ENCODE measurements at places on chromosomes 3 and 15. TPM values are rescaled to one million over a fixed set of nuclear protein-coding genes. Genes with fewer than 3 reads are reported as not detected.

Gene NR1I2
- 1.4 TPM for total RNA-seq

Gene CLRN1
- total RNA-seq, result not detected

Gene CPEB1
- 1.1 TPM for total RNA-seq

Gene IMPG2
- 0.12 TPM for total RNA-seq

Gene GMPPB
- total RNA-seq, result 43.6 TPM

Gene NANOGP8
- total RNA-seq, result not detected

Gene SENP2
- total RNA-seq, result 35.2 TPM

Gene TATDN2
- 48.5 TPM for total RNA-seq

Gene ISG20
- total RNA-seq, result 110 TPM

Gene PCLAF
- total RNA-seq, result 134 TPM

Gene CALML4
- total RNA-seq, result 5.4 TPM

Gene SOX14
- total RNA-seq, result not detected

DNA sequence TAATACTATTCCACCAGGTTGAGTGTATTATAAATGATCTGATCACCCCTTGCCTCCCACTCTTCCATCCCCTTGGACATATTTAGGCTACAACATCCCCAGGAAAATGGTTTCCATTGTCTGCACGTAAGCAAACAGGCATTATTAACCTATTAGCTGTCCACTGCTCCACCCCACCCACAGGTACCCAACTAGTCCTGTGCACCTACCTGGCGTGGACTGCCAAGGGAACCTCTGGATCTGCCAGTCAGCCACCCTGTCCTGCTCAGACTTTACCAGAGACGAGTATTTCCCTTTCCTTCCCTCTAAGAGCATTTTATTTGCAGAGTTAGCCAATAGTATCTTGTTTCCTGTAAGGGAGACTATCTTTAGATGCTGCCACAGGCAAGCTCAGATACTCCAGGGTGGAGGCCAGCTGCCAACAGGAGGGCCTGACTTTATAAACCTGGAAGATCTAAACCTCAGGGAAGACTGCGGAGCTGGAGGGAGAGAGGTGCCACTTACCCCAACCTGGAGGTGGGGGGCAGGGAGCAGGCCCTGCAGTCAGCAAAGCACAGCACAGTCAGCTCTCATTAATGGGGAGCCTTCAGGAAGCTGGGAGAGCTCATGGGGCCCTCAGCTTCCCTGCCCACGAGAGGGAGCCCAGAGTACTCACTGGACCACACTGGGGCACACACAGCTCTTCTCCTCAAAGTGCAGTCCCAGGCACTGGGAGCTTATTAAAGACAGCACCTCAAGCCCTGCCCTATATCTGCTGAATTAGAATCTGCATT lies at the start of gene CX3CR1:
Gene CX3CR1 (minus strand): TSS at position 292 of the 773 bp plus-strand sequence. CDS start 13,527 bp downstream, outside the sequence.
- peaks cover 6% of the 10 kb centered on the region for H3K27me3 ChIP-seq
- H3K27ac ChIP-seq, result no peak within 1 kb of the TSS
- H3K4me1 ChIP-seq, result peaks cover 13% of the 10 kb centered on the region
- H3K4me3 ChIP-seq, result no peak within 1 kb of the TSS
- no peak for DNase-seq

GRCh38 chr15:80241508-80241907 lies 10.5 kb downstream of the CTXND1 start:
- no peak overlapping the region for H3K27ac ChIP-seq
- peaks cover 16% of the 10 kb centered on the region for H3K27me3 ChIP-seq
- no peaks in the 10 kb centered on the region for H3K4me1 ChIP-seq
- no peak for DNase-seq

DNA sequence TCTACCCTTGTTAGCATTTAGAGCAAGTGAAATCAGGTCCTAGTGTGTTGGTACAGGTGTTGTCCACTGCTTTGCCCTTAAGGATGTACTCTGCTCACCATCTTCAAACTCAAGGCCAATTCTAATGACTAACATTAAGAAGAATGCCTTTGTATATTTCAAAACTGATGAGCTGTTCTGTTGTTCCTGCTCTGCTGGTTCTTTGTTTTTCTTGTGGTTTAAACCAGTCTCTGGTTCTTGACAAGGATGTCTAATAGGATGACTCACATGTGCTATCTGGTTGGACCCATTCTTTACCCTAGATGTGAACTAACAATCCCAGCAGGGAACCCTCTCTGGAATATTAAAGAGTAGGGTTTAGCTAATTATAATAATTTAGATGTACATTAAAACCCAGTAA lies 17.3 kb downstream of the ABHD5 start:
- H3K4me3 ChIP-seq, result no peak overlapping the region
- H3K27ac ChIP-seq, result no peak overlapping the region
- no peaks in the 10 kb centered on the region for H3K27me3 ChIP-seq
- H3K36me3 ChIP-seq, result peaks cover 22% of the 10 kb centered on the region
- peaks cover 10% of the 10 kb centered on the region for H3K4me1 ChIP-seq

DNA sequence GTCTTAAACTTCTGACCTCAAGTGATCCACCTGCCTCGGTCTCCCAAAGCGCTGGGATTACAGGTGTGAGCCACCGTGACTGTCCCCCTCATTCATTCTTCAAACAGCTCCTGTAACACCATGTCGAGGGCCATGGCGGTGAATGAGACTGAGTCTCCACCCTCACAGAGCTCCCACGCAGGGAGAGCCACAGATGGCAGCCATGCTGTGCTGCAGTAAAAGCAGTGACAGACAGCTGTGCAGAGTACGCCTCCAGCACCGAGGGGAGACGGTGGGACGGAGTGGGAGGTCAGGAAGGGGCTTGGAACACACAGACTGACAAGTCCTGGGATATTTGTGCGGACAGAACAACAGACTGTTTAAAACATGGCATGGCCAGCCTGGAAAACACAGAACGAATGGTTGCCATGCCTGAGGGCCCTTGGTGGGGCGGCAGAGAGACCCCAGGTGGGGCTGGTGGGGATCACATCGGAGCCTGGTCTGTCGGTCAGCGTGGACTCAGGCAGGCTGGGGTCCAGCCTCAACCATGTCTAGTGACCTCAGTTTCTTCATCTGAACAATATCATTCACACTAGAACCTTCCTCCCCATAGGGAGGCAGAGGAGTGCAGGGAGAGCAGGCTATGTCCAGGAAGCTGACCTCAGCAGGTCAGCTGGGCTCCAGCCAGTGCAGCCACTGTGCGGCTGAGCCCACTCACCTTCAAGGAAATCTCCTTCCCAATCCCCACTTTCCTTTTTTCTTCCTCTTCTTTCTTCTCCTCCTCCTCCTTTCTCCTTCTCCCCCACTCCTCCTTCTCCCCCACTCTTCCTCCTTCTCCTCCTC lies 20.6 kb upstream of the LCTL start:
- DNase-seq, result no peak
- H3K4me3 ChIP-seq, result no peak overlapping the region
- peaks cover 8% of the 10 kb centered on the region for H3K27me3 ChIP-seq
- H3K36me3 ChIP-seq, result no peaks in the 10 kb centered on the region
- H3K27ac ChIP-seq, result no peak overlapping the region

DNA sequence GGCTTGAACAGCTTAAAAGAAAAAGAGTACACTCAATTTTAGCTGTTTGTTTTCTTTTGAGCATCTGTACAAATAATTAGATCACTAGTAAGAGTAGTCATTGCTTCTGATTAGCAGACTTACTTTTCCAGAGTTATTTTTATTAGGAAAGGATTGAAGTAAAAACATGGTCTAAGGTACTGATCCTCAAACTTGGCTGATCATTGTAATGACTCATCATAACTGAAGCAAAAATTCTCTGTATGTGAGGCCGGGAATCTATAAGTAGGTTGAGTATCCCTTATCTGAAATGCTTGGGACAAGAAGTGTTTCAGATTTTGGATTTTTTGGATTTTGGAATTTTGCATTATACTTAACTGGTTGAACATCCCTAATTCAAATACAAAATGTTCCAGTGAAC lies 12.4 kb downstream of the NMD3 start:
- H3K36me3 ChIP-seq, result peaks cover 22% of the 10 kb centered on the region
- no peak overlapping the region for H3K27ac ChIP-seq
- H3K27me3 ChIP-seq, result no peaks in the 10 kb centered on the region
- H3K4me3 ChIP-seq, result no peak overlapping the region
- H3K4me1 ChIP-seq, result peaks cover 8% of the 10 kb centered on the region
- no peak for DNase-seq

GRCh38 chr3:39911465-39912309 lies 102.3 kb downstream of the MYRIP start:
- no peaks in the 10 kb centered on the region for H3K36me3 ChIP-seq
- peaks cover 8% of the 10 kb centered on the region for H3K27me3 ChIP-seq
- no peaks in the 10 kb centered on the region for H3K4me1 ChIP-seq
- DNase-seq, result no peak
- no peak overlapping the region for H3K4me3 ChIP-seq

- peaks cover 6% of the 10 kb centered on the region for H3K27me3 ChIP-seq
- peaks cover 24% of the 10 kb centered on the region for H3K4me1 ChIP-seq
- peaks cover 5% of the 10 kb centered on the region for H3K36me3 ChIP-seq
- no peak overlapping the region for H3K4me3 ChIP-seq
- no peak overlapping the region for H3K27ac ChIP-seq
- DNase-seq, result no peak
Observed at GRCh38 chr15:68833700-68834331, 13.1 kb upstream of the ANP32A start.

- no peak overlapping the region for H3K27ac ChIP-seq
- no peaks in the 10 kb centered on the region for H3K36me3 ChIP-seq
- H3K4me1 ChIP-seq, result peaks cover 11% of the 10 kb centered on the region
- no peak for DNase-seq
Observed at GRCh38 chr3:58175187-58175436, 35.7 kb downstream of the DNASE1L3 start.

DNA sequence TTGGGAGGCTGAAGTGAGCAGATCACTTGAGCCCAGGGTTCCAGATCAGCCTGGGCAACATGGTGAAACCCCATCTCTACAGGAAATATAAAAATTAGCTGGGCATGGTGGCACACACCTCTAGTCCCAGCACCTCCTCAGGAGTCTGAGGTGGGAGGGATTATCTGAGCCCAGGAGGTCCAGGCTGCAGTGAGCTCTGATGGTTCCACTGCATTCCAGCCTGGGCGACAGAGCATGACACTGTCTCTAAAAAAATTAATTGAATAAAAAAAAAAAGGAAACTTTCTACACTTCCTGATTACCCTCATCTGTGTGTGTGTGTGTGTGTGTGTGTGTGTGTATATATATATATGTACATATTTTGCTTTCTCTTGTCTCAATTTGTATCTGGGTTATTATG lies 31.4 kb downstream of the DIPK2A start:
- H3K27me3 ChIP-seq, result no peaks in the 10 kb centered on the region
- no peak overlapping the region for H3K27ac ChIP-seq
- H3K4me3 ChIP-seq, result no peak overlapping the region
- H3K4me1 ChIP-seq, result no peaks in the 10 kb centered on the region
- DNase-seq, result no peak

DNA sequence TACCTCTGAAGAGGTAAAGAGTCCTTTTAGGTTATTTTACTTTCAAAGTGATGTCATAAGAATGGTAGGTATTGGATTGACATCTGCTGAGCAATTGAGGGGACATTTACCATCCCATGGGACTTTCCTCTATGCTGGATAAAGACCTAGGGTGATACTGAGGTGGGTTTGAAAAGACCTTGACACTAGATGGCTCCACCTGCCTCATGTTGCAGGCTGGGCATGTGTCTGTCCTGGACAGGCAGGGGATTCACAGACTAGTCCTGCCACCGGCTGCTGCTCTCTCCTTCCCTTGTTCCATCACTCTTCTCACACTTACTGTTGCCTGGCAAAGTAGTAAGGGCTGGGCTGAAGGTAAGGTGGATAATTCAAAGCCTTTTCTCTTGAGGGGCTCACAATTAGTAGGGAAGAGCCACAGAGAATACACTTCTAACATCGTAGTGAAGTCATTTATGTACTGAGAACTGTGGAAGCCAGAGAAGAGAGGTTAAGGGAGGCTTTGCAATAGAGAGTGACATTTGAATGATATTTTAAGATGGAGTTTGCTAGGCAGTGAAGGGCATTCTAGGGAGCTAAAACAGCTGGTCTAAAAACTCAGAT lies 27.7 kb downstream of the TRAK1 start:
- H3K4me1 ChIP-seq, result peaks cover 22% of the 10 kb centered on the region
- H3K36me3 ChIP-seq, result no peaks in the 10 kb centered on the region
- no peak for DNase-seq
- no peaks in the 10 kb centered on the region for H3K27me3 ChIP-seq
- H3K27ac ChIP-seq, result peak overlapping the region; percentile 14

- no peak overlapping the region for H3K27ac ChIP-seq
- no peak overlapping the region for H3K4me3 ChIP-seq
- DNase-seq, result peak; percentile 35
- peaks cover 7% of the 10 kb centered on the region for H3K4me1 ChIP-seq
- no peaks in the 10 kb centered on the region for H3K36me3 ChIP-seq
Observed at GRCh38 chr3:12869035-12869621, 27.8 kb upstream of the RPL32 start.

- no peak for DNase-seq
- H3K4me1 ChIP-seq, result no peaks in the 10 kb centered on the region
- H3K36me3 ChIP-seq, result no peaks in the 10 kb centered on the region
- no peak overlapping the region for H3K27ac ChIP-seq
Observed at GRCh38 chr3:35223632-35224394, 415.5 kb upstream of the ARPP21 start.

DNA sequence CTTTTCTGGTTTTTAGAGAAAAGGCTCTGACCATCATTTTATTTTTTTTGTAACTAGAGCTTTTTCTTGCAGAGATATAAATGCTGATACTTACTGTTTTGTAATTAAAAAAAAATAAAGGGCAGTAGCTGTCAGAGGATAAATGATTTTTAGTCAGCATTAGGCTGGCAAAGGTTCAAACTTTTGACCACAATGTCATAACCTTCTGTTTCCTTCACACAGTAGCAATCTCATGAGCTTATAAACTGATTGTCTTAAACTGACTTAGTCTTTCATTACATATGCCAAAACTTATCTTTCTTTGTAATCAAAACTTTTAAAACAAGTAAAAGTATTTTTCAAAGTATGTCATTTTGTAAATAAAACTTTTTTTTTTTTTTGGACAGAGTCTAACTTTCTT lies 841.9 kb downstream of the OTOL1 start:
- H3K4me3 ChIP-seq, result no peak overlapping the region
- H3K27me3 ChIP-seq, result no peaks in the 10 kb centered on the region
- no peaks in the 10 kb centered on the region for H3K36me3 ChIP-seq
- no peak for DNase-seq
- H3K27ac ChIP-seq, result no peak overlapping the region
- H3K4me1 ChIP-seq, result no peaks in the 10 kb centered on the region

DNA sequence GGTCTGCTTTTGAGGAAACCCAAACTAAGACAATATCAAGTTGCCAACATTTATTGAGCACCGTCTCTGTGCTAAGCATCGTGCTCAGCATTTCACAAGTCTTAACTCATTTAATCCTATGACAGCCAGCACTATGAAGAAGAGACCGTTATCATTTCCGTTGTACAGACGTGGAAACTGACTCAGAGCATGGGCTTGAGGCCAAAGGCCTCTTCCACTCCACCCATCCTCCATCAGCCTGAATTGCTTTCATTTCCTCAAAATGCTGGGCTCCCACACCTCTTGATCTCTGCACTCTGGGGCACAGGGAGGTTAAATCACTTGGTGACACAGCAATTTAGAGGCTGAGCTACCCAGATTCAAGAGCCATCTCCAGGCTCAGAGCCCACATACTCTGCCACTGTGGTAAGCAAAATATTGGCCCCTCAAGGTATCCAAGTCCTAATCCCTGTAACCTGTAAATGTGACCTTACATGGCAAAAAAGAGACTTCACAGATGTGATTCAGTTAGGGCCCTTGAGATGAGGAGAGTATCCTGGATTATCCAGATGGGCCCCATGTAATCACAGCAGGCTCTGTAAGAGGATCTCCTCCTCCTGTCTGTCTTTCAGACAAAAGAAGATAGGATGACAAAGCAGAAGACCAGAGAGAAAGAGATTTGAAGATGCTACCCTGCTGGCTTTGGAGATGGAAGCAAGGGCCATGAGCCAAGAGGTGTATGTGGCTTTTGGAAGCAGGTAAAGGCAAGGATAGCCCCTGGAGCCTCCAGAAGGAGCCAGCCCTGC lies 24.3 kb upstream of the FLNB start:
- H3K27ac ChIP-seq, result peak overlapping the region; percentile 90
- H3K4me3 ChIP-seq, result no peak overlapping the region
- no peaks in the 10 kb centered on the region for H3K27me3 ChIP-seq
- H3K4me1 ChIP-seq, result peaks cover 18% of the 10 kb centered on the region
